ACHN (cell line): ENCODE measurements at places on chromosomes 4 and X.

- no peak for DNase-seq
These were observed 40.0 kb downstream of the TMEM144 start for GRCh38 chr4:158250321-158250720.

GRCh38 chr4:151530783-151531182 lies 121.8 kb downstream of the FHIP1A start:
- DNase-seq, result peak; percentile 12

GRCh38 chr4:154595807-154596206 lies 5.3 kb upstream of the FGA start:
- no peak for DNase-seq

- no peak for DNase-seq
These were observed 21.7 kb downstream of the STAG2 start for GRCh38 chrX:123983240-123983639.

DNA sequence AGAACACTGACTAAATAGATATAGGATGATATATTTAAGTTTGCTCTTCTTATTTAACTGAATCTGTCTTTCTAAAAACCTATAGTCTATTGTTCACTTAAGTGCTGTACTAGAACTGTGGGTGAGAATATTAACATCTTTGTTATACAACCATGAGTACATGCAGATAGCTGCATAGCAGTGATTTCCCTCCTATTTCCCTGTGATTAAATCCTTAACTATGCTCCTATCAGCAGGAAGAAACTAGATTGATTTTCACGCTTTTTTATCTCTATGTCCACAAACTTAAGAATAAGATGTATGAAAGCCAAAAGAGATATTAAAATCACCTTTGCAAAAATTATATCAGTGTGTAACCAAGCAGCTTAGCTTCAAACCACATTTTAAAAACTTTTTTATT lies 11.3 kb upstream of the UGT2A3 start:
- DNase-seq, result no peak

- no peak for DNase-seq
These were observed 12.1 kb downstream of the ASB5 start for GRCh38 chr4:176256921-176257320.

GRCh38 chr4:22348410-22348809 lies 167.5 kb downstream of the ADGRA3 start:
- no peak for DNase-seq

GRCh38 chrX:66634272-66634671 lies 4.6 kb downstream of the EDA2R start:
- no peak for DNase-seq

GRCh38 chr4:33924811-33925210 lies 2319.5 kb downstream of the ARAP2 start:
- DNase-seq, result no peak

DNA sequence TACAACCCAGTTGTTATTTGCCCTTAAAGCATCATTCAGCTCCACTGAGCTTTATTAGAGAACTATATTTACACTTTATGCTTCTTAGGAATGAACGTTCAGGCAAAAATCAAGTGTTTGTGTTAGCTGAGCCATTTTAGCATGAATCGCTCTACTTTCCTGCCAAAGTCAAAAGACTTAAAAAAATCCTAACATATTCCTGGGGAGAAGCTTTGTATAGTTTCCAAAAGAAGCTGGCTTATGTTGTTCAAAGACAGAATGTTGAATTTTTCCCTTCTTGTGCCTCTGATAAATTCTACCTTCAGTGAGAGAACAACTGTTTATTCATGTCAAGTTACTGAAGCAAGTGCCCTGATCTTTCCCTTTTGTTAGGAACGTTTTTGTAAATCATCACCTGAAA lies 771.5 kb upstream of the HS3ST1 start:
- no peak for DNase-seq

DNA sequence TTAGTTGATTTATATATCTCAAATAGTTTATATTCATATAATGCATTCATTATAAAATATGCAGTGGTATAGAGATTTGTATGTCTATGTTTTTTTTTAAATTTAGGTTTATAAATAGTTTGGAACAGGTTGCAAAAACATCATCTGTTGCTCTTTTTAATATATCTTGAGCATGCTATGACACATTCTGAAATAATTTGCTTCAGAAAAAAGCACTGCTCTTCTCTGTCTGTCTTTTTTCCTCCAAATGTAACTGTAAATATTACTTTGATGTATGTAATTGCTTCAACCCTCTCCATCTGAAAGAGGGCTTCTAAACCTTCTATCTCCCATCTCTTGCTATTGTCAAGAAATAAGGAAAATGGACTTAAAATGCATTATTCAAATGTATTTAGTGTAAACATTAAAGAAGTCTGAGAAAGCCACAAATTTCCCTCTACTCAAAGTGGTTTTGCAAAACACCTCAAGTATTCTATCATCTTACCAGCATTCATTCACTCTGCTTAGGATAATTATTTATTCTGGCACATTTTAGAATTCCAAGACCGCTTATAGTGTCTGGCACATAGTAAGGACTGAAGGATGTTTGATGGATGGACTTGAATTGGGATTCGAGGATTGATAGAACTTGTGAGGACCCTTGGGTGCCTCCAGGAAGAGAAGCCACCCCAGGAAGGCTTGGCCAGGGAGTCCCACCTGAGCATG lies 87.8 kb downstream of the CLNK start:
- DNase-seq, result no peak

DNA sequence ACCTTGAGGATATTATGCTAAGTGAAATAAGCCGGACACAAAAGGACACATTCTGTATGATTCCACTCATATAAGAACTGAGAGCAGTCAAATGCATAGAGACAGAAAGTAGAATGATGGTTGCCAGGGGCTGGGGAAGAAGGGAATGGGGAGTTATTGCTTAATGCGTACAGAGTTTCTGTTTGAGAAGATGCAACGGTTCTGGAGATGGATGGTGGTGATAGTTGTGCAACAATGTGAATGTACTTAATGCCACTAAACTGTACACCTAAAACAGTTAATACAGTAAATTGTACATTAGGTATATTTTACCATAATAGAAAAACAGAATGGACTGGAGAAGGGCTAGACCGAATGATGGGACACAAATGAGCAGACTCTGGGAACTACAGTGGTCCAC lies 15.8 kb downstream of the MAOB start:
- no peak for DNase-seq

GRCh38 chr4:1842993-1843448 lies 12.9 kb downstream of the LETM1 start:
- DNase-seq, result peak; percentile 36

DNA sequence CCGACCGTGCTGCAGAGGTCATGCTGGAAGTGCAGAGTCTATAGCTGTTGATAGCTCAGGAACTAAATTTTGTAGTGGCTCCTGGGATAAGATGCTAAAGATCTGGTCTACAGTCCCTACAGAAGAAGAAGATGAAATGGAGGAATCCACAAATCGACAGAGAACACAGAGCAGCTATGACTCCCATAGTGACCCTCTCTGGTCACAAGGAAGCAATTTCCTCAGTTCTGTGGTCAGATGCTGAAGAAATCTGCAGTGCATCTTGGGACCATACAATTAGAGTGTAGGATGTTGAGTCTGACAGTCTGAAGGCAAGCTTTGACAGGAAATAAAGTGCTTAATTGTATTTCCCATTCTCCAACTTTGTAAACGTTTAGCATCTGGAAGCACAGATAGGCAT lies 8.8 kb downstream of the MANBA start:
- no peak for DNase-seq

DNA sequence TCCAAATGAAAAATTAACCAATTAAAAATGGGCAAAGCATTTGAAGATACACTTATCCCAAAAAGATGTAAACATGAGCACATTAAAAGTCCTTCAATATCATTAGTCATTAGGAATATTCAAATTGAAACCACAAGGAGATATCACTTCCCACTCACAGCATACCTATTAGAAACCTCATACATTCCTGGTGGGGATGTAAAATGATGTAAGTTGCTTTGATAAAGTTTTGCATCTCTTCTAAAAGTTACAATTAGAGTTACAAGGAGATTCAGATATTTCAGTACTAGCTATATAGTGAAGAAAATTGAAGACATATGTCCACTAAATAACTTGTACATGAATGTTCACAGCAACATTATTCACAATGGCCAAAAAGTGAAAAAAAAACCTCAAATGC lies 1109.3 kb upstream of the LCORL start:
- no peak for DNase-seq

DNA sequence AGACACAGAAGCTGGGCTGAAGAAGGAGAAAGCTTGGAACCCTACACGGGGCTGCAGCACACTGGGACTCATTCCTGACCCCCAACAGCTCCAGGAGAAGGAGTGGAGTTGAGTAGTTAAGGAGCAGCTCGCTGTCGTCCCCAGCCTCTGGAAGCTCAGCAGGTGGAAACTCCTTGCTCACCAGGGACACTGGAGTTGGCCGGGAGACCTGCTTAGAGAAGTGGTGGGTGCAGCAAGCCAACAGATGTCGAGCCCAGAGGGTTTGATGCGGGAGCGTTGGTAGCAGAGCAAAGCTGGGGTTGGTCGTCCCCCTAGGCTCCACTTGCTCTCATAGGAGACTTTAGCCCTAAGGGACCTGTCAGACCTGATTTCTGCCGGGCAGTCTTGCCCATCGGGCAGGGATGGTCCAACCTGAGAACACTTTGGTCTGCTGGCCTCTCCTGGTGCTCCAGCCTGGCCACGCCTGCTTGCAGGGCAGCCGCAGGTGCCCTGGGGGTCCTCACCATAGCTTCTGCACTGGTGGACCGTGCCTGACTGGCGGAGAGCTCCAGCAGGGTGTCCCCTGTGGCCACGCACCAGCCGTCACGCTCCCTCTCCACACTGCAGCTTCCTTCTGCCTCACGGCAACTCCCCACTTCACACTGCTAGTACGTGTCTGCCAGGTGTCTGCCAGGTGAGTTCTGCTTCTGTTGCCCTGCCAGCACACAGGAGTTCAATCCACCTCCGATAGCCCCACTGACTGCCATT lies 353.7 kb downstream of the GASK1B start:
- no peak for DNase-seq

GRCh38 chrX:55867181-55867651 lies 149.7 kb downstream of the RRAGB start:
- DNase-seq, result peak; percentile 7
